ENCODE measurements at places on chromosomes 7 and 10.
A peak's percentile ranks its signal among the peaks of the same experiment; 100 is the strongest.

GRCh38 chr10:92822964-92823363, 25.4 kb upstream of the EXOC6 start:
- peak; percentile 55 for DNase-seq

GRCh38 chr7:28293527-28293835, 112.9 kb upstream of the JAZF1 start:
- DNase-seq, result no peak

- no peak for DNase-seq
Observed at GRCh38 chr10:79393221-79393923, 46.1 kb downstream of the PPIF start.

GRCh38 chr10:119575506-119575905, 21.3 kb downstream of the TIAL1 start:
- DNase-seq, result peak; percentile 41

GRCh38 chr7:42143711-42144600, 93.1 kb downstream of the GLI3 start:
- peak; percentile 41 for DNase-seq

DNA sequence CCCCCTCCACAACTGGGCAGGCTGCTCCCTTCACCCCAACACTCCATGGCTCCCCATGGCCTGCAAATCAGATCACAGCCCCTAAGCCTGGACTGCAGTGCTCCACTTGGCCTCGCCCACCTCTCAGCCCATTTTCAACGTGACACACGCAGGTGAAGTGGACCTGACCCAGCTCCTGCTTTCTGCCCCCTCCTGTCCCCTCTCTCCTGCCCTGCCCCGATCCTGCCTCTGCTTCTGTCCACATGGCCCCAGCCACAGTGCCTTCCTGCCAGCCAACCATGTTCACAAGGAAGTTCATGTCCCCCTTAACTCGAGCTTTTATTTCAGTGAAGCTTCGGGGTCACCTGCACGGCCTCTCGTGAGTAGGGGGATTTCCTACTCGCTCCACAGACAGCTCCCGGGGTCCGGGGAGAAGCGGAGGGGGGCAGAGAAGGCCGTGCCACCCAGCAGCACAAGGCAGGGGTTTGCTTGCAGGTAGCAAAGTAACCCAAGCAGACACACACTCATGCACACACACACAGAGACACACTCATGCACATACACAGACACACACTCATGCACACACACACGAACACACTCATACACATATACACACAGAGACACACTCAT, 537.5 kb downstream of the DNAJB6 start:
- DNase-seq, result no peak

DNA sequence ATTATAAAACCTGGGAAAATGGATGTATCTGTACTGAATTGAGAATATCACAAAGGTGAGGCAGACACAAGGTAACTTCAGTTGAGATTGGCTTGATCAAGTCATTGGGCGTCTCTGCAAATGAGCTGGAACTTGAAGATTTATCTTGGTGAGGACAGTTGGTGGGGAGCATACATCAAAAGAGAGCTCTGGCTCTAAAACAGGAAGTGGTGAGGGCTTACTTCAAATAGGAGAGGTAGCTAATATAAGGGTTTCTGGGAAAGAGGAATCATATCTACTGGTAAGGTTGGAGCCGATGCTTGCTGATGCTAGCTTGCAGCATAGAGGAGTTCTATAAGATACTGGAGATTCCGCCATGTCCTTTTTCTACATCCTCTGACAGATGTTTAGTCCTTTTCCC, 39.9 kb upstream of the FGL2 start:
- DNase-seq, result no peak

- DNase-seq, result peak; percentile 29
Observed at GRCh38 chr10:74967911-74968666, 141.7 kb downstream of the KAT6B start.

Data from cardiac fibroblast (primary cell).